ENCODE measurements at places on chromosomes 4 and X.

- DNase-seq, result peak; percentile 4
Measured at GRCh38 chr4:136505020-136505419, 1027.3 kb downstream of the PCDH18 start.

- DNase-seq, result no peak
Measured at GRCh38 chr4:74942918-74943253, 10.0 kb downstream of the PARM1 start.

GRCh38 chr4:8167815-8168214, 9.2 kb upstream of the ABLIM2 start:
- no peak for DNase-seq

GRCh38 chr4:156941940-156942548, 29.6 kb downstream of the PDGFC start:
- DNase-seq, result peak; percentile 93

DNA sequence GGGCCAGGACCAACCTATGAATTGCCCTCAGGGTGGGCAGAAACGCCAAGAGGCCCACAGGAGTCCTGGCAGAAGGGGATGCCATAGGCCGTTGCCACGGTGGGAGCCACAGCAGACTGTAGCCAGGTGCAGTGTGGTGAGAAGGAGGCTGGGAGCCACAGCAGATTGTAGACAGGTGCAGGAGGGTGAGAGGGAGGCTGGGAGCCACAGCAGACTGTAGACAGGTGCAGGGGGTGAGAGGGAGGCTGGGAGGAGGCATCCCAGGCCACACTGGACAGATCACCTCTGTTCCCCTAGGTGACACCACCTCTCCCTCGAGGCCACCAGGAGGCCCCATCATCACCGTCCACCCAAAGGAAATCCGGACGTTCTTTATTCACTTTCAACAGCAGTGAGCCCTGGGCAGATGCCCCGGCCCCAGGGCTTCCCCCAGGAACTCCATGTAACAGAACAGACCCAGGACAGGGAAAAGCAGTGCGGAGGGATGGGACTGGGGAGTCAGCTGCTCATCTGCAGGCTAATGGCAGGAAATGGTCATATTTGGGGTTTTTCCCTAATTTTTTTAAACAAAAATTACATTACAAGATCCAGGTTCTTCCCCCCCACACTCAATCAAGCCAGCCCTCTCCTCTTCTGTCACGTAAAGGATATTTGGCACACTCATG, 19.5 kb upstream of the MRFAP1 start:
- DNase-seq, result no peak

DNA sequence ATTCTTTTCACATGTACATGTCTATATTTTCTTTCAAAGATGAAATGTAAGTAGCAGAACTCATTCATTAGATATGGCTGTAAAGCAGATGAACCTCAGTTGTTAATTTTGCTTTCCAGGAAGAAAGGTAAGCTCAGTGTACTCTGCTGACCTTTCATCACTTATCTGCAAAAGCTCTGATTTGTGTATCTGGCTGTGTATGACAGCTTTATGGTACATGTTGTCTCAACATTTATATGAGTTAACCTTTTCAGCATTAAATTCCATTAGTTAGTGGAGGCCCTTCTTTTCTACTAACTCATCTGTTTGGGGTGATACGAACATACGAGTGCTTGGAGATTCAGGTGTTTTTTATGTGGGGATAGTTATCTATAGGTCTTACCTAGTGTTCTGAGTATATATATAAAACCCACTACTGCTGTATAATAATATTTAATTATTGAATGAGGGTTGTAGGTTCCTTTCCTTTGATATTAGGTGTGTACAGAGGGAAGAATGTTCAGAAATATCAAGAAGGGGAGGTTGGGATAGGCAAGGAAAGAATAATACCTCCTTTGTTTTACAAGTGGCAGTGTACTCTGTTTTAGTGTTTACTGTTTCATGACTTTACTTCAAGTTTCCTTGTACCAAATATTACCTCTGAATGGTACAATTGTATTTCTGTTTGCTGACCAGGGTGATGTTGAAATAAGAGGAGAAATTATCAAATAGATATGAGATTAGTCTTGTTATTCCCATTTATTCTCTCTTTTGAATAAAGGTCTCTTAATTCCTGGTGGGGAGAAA, 395.5 kb downstream of the ARHGAP24 start:
- DNase-seq, result no peak

DNA sequence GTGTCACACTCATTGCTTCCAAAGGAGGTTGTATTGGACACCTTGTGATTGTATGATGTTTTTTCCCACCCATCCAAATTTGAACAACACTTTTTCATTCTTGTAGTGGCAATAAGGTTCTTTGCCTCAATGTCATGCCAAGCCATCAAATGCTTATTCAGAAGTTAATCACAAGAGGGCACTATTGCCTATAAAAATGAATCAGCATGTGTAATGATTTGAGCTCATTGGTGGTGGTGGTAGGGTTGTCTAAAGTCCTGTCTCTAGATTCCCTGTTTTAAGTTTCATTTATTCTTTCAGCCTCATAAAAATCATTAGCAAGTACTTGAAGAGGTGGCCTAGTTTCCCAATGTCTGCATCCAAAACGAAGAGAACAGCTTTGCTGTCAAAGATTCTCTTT, 37.0 kb downstream of the IRS4 start:
- DNase-seq, result peak; percentile 53

DNA sequence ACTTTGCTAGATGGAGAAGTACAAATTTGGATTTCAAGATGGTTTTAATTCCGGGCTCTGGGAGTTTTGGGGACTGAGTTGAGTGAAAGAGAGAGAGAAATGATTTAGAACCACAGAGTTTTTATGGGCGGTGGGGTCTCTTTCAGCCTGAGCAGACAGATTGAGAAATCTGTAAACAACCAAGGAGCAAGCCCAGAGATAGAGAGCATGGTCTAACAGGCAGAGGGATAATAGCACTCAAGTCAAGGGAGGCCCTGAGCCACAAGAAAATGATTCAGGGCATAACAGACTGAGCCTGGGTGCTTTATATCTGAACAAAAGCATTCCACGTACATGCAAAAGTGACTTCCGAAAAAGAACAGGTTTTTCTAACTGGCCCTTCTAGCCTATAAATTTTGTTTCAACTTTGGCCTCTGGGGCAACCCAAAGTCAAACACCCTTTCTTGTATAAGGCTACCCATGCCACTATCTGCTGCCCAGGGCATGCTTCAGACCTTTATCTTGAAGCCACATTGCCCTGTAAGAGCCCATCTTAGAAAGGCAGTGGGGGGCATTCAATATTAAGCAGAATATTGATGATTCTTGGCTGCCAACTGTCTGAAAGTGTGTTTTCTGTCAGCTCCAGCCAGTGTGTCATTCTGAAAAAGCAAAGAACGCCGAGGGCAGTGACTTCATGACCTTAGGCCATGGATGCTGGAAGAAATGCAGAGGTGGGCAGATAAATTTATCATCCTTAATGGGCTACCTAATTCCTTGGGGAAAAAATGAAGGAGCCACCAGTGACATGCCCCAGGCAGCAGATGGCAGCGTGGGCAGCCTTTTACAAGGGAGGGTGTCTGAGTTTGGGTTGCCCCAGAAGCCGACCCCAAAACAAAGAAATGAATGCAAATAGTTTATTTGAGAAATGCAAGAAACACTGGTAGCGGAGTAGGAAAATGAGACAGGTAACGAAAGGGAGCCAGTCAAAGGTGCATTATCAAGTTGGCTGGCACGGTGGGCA, 637.6 kb downstream of the MID1IP1 start:
- DNase-seq, result no peak

DNA sequence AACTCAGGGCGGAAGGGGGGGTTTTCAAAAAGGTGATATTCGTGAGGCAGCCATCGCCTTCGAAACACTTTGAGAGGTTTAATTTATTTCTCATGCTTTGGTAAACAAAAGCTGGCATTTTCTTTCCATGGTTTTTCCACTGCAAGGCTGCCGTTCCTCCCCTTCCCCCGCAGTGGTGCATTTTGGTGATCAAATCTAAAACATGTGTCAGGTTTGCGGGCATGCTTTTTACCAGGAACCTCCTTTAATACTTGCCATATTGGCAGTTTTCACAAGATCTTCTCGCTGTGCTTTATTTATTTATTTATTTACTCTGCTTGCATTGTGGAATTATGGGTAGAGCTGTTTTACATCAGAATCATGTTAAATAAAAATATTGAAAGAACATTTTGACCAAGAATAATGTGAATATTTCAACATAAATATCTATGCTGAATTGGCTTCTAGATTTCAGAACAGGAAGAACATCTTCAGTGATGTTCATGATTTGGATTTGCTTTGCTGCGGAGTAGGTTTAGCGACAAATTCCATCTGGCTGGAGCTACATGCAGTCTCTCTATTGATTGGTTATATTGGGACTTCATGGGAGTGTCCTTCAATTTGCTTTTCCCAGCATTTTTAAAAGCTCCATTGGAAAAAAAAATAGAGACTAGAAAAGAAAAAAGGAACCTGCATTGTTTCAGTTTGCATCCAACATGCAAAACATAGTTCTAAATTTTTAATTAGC, 54.4 kb downstream of the STOX2 start:
- no peak for DNase-seq

DNA sequence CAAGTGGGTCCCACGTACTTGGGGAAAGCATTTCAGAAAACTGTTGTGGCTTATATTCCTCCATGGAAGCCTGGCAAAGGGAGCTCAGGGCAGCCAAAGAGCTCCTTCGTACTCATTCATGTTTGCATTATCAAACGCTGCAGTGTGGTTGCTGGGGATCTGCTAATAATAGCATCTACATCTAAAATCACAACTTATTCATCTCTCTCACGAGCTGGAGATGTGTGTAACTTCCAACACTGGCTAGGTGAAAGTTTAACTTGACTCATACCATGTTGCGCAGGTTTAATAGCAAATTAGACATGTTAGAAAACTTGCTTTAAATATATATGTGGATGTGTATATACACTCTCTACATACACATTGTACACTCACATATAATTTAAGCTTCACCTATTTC, 415.1 kb downstream of the AFF2 start:
- no peak for DNase-seq

- no peak for DNase-seq
Measured at GRCh38 chr4:2954358-2955185, 8.6 kb downstream of the NOP14 start.

GRCh38 chr4:188627892-188628291, 488.7 kb downstream of the TRIML1 start:
- no peak for DNase-seq

- no peak for DNase-seq
Measured at GRCh38 chr4:113142351-113142750, 92.9 kb downstream of the ANK2 start.

DNA sequence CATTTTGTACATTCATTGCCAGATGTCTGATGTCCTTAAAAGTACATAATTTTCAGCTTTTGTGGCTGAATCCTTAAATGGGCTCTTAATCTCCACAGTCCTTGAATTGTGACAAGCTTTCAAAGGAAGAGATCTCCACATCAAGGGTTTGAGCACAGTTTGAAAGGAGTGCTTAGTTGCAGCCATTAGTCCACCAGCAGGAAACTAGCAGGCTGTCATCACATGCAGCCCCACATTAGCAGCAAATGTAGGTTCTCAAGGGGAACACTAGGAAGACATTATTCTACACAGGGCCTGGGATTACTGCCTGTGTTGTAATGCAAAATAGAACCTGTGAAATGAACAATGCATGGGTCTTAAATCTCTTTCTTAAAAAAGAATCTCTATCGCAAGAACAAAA, 173.2 kb downstream of the CBLL2 start:
- DNase-seq, result no peak

GRCh38 chrX:2819345-2820135, 9.2 kb upstream of the GYG2 start:
- peak; percentile 48 for DNase-seq

- DNase-seq, result peak; percentile 50
Measured at GRCh38 chr4:154560824-154561231, 2.0 kb upstream of the FGB start.

GRCh38 chr4:42460043-42460442, 62.8 kb downstream of the SHISA3 start:
- DNase-seq, result no peak

DNA sequence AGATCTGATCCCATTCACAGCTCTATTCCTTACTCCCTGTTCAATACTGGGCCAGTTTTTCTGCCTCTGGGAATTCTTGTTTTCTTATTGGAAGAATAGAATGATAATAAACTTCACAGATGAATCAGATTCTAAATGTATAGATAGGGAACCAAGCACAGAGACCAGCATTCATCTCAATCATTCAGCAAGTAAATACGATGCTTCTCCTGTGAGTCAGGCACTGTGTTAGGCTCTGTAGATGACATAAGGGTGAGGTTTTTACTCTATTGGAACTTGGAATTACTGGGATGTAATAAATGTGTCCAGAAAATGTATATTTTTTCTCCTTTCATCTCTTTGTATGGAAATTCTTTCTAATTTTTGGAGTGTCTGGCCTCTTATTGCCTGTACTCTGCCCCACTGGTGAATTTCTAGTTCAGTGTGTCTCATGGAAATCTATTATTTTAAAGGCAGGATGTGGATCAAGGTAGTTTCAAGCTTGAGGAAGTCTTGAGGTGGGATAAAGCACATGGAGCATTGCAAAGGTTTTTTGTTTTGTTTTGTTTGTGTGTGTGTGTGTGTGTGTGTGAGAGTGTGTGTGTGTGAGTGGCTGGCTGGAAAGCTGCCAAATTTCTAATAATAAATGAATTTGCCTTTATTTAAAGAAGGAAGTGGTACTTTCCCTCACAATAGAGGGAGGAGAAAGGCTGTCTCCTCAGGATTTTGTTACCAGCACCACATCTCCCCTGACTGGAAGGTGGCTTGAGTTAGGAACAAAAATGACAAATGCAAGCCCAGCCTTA, 117.9 kb upstream of the HS3ST1 start:
- no peak for DNase-seq

- DNase-seq, result no peak
Measured at GRCh38 chr4:8779490-8779932, 92.1 kb downstream of the HMX1 start.

DNA sequence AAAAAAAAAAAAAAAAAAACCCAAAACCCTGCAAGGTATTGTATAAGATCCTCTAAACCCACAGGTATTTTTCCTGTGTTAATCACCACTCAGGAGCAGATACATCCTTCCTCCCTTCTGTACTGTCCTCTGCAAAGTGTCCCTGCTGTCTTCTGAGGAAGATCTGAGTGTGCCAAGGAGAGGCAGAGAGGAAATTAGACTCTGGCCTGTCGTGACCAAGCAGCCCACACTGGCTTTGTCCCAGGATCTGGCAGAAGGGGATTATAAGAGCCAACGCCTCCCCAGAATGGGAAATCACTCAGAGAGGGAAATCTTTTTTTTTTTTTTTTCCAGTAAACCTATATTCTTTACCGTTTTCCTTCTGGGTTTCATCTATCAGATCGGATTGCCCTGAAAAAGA, 39.6 kb downstream of the PTCHD1 start:
- DNase-seq, result no peak

DNA sequence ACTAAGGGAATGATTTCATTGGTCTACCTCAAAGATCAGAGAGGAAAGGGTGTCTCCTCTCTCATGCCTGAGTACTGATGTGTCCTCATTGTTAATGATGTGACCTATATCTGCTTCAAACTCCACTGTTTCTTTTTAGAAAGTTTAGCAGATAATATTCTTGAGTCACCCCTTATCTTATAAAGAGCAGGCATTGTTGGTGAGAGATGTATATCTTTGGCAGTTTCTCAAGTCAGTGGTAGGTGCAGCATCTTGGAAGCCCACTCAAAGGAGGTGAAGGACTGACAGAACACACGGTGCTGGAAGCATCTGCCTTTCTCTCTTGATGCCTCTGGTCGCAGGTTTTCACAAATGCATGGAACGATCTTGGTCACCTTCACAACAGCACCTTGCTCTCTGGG, 71.2 kb downstream of the ZNF518B start:
- DNase-seq, result no peak

- no peak for DNase-seq
Measured at GRCh38 chrX:29541038-29541437, 674.3 kb upstream of the MAGEB2 start.
